ENCODE measurements at places on chromosomes 6 and 20.

- no peak for DNase-seq
Measured at GRCh38 chr20:51525241-51526105, 17.0 kb downstream of the NFATC2 start.

DNA sequence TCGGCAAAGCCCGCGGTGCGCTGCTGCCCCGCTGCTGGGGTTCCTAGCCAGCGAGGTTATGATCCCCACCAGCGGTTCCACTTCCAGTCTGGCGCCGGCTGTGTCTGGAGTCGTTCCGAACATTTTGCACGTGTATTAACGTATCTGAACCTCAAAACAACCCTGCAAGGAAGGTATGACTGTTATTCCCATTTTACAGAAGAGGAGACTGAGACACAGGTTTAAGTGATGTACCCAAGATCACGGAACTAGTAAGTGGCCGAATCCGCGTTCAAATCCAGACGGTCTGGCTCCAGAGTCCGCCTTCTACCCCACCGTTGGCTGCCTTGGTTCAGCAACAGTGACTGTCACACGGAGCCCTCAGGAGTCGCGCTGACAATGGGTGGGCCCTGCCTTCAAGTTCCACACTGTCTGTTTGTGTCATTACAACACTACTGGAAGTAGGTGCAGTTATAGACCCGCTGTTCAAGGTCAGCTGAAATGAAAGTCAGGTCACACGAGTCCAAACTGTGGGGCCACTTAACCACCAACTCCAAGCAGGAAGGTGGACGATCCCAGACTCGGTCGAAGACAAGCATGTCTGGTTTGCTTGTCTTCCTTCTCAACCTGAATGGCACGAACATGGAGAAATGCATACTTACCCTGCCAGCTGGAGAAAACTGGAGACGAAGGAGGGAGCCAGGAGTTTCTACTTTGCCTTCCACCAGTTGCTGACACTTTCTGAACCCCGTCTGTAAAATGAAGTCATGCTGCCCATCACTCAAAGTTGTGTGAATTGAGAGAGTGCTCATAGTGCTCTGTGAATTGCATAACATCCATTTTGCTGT lies 803 bp upstream of the SRXN1 start:
- no peak for DNase-seq

- no peak for DNase-seq
Measured at GRCh38 chr6:85458782-85459181, 8.9 kb downstream of the NT5E start.

DNA sequence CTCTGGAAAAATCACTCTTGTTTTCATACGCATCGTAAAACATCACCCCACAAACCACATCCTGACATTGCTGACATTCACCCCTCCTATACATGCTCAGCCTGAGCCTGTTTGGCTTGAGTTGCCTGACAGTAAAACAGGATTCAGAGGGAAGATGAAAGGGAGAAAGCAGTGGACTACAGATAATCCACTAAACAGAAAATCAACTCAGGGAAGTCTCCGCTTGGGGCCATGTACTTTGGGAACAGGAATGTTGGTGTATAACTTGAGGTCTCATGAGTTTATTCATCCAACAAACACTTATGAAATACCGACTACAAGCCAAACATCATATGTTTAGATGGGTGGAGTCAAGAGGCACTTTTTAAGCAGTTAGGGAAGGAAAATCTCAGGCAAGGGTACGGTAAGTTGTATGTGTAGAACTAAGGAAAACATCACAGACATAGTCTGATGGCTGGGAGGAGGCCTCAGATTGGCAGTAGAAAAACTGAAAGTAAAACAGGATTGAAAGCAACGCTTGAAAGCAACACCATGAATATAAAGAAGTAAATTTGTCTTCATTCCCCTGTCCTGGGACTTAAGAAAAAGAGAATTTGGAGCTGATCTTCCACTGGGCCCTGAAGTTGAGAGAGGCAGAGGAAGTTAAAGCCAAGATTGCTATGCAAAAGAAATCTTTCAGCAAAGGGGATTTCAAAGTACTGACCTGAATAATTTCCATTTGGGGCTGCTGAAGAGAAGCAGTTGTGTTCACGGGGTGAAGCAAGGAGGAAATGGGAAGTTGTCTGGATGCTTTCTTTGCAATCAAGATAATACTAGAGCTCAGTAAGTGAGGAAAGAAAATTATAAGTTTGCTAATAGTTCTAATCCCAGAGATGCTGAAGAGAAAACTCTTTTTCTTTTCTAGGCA lies 28.8 kb downstream of the PDE7B start:
- peak; percentile 84 for DNase-seq

DNA sequence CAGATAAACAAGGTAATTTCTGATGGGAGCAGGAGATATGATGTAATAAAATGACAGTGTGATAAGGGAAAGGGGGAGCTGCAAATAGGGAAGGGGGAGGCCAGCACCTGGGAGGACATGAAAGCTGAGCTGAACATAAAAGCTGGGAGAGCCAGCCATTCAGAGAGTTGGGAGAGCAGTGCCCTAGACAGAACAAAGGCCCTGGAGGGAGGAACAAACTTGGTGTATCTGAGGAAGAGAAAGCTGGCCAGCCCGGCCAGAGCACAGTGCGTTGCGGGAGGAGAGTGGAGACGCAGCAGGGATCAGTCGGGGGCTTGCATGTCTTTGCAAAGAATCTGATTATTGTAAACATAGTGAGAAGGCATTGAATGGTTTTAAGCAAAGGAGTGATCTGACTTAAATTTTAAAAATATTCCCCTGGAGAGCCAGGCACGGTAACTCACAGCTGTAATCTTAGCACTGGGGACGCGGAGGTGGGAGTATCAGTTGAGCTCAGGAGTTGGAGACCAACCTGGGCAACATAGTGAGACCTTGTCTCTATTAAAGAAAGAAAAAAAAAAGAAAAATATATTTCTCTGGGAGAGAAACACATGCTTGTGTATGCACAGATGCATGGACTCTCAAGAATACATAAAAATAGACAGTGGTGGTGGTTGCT lies 318.2 kb downstream of the ZFAND3 start:
- DNase-seq = no peak

DNA sequence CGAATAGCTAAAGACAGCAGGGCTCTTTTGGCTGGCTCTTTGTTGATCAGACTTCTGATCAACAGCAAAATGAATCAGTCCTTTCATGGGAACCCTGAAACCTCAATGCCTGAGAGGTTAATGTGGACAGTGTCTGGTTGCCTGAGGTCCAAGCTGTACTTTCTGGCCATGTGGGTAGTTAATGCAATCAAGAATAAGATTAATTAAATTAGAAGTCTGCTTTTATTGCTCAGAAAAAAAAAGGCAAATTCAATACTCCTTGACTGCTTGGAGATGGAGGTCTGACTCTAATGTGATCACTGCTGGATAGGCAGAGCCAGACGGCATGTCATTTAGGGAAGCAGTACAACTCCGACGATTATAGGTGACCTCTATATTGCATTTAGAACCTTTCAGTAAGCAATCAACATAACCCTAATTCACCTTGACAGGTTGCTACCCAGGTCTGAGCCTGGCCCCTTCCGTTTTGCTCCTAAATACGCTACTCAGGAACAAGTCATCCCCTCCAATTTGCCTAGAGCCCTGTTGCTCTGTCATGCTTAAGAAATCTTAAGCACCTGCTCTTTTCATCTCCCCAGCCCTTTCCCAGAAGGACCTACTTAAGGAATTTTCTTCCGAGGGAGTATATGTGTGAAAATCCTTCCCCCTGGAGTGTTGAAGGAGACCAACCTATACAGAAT lies 370.0 kb upstream of the SPTLC3 start:
- DNase-seq = no peak

- no peak for DNase-seq
Measured at GRCh38 chr6:33901822-33902456, 98.1 kb upstream of the MLN start.

DNA sequence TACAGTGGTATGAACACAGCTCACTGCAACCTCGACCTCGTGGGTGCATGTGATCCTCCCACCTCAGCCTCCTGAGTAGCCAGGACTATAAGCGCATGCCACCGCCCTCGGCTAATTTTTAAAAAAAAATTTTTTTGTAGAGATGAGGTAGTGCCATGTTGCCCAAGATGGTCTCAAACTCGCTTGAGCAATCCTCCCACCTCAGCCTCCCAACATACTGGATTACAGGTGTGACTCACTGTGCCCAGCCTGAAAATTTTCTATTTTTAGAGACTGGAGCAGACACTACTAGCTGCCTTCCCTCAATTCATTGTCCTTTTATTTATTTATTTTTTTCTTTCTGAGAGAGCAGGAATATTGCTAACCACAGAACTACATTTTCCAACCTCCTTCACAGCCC lies 20.3 kb upstream of the GTF3C6 start:
- peak; percentile 12 for DNase-seq

GRCh38 chr6:74654296-74654695 lies 551.6 kb downstream of the COL12A1 start:
- no peak for DNase-seq

DNA sequence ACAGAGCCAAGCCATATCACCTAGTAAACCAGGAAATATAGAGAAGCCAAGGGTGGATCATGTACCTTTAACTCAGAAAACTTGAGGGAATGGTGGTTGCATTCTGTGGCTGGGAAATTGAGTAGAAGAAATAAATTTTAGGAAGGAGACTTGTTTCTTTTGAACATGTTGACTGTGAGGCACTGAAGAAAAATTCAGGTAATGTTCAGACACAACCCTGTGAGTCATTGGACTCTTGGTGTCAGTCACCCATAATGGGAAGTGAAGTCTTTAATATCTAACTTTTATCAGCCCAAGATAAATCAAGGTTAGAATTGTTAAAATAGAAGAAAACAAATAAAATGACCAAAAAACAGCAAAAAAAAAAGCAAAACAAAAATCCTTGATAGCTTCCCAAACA lies 98.8 kb upstream of the GRIK2 start:
- peak; percentile 8 for DNase-seq

DNA sequence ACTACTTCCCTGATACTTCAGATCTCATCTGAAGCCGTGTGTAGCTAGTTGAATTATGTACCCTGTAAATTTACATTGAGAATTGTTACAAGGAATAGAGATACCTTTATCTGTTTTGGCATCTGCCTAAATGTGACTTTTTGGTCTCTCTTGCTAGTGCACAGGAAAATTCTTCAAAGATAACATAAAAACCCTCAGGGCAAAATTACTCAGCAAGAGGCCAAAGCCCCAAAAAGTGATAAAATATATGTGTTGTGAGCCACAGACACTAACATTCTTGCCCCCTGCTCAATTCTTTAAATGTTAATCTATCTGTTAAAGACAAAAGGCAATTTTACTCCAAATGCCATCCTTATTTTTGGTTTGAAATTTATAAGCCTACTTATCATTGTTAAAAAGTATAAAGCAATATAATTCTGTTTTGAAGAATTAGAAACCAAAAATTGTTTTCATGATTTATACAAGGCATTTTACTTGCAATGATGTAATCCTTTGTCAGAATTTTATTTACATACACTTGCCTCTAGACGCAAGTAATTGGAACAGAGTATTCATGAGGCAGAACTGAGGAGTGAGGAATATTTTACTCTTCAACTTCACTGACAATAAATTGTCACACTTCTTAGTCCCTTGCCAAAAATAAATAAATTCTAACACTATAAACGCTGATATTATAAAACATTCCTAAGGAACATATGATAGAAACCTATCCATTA lies 186.2 kb downstream of the EPM2A start:
- no peak for DNase-seq

GRCh38 chr6:166266336-166266735 lies 41.9 kb downstream of the PRR18 start:
- no peak for DNase-seq

DNA sequence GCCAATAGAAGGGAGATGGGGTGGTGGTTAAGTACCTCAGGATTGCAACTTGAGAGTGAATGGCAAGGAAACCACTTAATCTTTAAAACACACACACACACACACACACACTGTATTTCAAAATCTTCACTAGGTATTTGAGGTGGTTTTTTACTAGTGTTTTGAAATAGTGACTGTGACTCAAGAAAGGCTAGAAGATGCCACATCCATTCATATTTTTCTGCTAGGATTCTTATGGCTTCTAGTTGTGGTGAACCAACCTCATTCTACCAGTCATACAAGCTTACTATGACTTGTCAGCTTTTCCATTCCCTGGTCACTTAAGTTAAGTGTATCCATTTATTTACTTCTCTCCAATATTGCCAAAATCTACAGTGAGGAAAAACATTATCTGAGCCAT lies 519.4 kb upstream of the JAG1 start:
- peak; percentile 33 for DNase-seq

DNA sequence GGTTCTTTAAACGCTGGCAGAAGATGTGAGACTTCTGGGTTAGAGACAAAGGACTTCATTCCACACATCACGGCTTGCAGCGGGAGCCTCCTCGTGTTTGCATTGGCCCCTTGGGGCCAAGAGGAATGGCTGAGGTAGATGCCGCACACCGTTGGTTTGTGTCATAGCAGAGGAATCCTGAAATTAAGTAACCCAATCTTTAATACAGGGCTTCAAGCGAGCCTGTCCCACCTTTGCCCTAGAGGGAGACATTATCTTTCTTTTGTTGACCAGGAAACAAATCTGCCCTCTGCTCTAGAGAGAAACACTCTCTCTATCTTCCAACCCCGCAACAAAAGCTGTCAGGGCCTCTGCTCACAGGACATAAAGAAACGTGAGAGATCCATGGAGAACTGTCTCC lies 277.5 kb upstream of the ZFP64 start:
- no peak for DNase-seq

DNA sequence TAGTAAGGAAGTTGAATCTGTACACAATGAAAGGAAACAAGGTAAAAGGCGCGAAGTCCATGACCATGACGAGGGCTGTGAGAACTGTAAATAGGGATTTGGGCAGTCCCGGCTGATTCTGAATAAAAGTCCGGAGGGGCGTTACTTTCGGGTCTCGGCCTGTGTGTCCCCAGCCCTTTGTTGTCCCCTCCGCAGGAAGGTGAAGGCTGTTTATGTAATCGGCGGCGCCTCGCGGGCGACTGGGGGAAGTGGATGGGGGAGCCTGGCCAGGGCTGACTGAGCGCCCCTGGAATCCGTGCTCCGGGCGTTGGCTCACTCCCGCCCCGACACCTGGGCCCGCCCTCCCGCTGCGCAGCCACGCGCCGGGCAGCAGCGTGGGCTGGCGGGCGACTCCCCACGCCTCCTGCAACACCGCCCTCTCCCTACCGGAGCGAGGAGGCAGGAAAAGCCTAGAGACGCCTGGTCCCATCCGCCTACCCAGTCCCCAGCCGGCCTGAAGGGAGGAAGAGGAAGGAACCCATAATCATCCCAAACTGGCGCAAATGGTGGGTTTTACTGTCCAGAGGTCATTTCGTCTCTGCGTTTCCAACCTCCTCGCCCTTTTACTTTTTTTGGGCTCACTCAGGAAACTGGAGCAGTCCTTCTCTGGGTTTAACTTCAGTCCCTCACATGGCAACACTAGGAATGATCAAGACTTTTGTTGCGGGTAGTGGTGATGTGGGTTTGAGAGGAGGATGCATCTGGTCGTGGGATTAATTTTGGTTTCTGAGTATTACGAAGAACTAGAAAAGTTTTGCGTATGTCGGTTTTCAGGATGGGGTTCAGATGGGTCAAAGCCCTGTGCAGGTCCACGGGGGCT lies 12.1 kb downstream of the TRIM31 start:
- no peak for DNase-seq

DNA sequence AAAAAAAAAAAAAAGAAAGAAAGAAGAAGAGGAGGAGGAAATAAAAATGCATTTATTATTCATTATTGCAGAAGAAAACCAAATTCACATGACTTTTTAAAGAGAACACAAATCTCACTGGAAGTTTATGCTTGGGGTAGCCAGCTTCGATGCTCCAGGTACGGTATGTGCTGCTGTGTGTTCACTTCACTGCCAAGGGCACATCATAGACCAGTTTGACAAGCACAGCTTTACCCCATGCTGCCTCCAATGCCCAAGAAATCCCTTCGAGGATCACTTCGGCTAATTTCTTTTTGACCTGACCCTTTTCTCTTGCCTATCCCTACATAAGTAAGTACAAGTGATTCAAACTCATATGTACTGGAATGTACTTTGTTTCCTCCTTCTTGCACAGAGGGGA lies 41.9 kb upstream of the RBM24 start:
- no peak for DNase-seq
